Fibroblast of skin of abdomen (primary cell): ENCODE measurements at places on chromosomes 3 and 15.

GRCh38 chr15:77143616-77144015, 72.7 kb upstream of the TSPAN3 start:
- no peak for DNase-seq

DNA sequence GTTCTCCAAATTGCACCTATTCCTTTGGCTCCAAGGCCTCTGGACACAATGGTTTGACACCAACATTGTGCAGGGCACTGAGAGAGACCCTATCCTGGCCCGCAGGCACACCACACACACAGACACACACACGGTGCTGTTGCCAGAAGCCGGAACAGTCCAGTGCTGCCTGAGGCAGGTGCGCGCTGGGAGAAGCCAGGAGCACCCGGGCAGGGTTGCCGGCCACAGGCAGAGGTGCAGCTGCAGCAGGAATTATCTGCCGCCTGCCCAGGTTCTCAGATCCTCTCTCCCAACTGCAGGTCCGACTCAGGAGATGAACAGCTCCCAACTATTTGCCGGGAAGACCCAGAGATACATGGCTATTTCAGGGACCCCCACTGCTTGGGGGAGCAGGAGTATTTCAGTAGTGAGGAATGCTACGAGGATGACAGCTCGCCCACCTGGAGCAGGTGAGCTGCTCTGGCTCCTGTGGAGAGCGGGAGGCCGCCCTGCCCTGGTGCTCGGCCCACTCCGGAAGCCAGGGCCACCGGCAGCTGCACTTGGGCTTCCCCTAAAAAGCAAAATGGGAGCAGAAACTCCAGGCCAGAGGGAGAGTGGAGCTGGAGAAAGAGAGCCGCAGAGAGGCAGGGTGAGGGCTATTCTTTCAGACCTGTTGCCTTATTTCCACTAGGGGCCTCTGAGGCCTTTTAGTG, 42.9 kb downstream of the CHDH start:
- no peak for DNase-seq

DNA sequence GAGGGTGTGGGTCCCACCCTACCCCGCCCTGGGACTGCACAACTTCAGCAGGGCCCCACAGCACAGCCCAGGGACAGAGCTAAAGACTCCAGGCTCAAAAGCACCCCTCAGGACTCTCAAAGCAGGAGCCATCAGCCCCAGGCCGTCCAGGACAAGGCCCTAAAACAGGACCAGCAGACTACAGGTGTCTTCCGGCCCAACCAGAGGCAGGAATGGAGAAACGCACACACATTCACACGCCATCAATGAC, 26.1 kb downstream of the ATRIP start:
- no peak for DNase-seq

- peak; percentile 7 for DNase-seq
Measured at GRCh38 chr3:142779591-142779990, 55.8 kb downstream of the TRPC1 start.

DNA sequence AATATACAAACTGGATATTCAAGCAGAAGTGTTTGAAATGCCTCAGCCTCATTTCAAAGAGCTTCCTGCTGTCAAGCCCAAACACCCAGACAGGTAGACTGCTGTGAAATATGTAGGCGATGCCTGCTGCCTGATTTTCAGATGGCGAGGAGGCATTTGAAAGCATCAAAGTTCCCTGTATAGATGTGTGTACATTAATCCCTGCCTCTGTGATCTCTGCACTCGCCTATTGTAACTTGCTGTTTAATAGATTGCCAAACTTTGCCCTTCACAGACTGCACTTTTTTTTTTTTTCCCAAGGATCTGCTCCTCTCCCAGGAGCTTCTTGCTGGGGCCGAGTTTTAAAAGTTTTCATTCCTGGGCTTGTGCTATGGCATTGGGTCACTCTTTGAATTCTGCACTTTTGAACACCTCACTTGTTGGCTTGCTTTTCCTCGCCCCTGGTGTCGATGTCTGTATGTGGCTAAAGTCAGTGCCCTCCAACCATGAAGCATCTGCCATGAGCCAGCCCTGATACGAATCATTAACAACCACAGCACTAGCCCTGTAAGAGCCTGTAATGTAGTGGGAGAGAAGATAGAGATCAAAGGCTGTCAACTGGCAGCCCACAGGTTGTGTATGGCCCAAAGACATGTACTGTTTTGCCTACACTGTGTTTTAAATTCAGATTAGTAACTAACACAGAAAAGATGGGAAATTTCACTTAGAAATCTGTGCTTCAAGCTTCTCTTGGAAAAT, 287.6 kb upstream of the ICE2 start:
- DNase-seq, result no peak

GRCh38 chr3:197428952-197429351, 126.8 kb downstream of the BDH1 start:
- DNase-seq, result no peak

DNA sequence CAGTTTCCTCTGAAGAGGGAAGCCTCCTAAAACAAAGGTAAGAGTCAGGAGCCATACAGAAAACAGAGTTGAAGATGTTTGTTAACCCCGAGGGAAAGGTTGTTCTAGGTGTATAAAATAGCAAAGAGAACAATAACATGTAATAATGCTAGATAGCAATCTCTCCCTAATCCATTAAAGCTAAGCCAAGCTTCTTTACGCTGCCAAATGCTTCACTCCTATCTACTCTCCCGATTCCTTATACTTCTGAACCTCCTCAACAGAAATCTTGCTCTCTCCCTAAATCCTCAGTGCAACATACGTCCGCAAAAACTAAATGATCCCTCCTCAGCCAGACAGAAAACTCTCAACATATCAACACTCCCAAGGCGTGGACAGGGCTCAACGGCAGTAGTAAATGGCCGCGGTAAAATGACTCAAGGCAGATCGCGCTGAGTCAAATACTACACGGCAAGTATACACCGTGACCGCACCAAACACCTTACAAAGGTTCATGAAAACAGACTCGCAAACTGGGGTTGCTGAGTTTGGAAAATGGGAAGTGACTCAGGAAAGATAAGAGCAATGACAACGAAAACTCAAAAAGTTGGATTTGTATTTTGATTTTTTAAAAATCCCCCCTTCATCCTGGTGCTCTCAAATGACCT, 682 bp downstream of the CLDND1 start:
- DNase-seq, result peak; percentile 46

GRCh38 chr3:193552923-193553322, 1.8 kb downstream of the ATP13A4 start:
- no peak for DNase-seq

DNA sequence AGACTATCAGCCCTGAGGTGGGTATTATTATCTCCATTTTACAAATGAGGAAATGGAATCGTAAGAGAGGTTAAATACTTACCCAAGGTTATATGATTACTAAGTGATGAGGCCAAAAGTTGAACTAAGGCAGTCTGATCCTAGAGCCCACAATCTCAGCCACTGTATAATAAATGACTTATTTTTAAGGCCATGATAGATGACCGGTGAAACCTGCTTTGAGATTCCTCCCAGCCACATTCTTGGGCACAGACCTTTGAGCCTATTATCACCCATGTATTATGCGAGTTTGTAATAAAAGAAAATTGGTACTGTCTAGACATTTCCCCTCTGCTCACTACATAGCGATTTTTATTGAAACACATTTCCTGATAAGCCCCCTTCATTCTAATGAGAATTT, 37.4 kb downstream of the POLQ start:
- DNase-seq, result no peak

- no peak for DNase-seq
Measured at GRCh38 chr15:72737723-72738122, 45.8 kb downstream of the ADPGK start.

DNA sequence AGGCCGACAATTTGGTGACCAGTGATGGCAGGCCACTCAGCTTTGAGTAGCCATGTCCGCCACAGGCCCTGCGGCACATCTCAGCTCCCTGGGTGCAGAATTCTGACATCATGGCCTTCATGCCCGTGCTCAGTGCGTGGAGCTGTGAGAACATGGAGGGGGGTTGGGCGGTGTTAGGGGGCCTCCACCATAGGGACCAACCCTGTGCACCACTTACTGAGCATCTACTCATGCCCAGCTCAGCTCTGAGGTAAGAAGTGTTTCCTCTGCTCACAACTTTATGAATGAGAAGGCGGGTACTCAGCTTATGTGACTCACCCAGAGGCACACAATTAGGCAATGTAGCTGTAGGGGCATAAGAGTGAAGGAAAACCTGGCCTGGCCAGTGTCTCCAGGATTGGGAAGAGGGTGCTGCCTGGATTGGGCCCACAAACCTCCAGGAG, 10.5 kb downstream of the ACOX2 start:
- peak; percentile 88 for DNase-seq

DNA sequence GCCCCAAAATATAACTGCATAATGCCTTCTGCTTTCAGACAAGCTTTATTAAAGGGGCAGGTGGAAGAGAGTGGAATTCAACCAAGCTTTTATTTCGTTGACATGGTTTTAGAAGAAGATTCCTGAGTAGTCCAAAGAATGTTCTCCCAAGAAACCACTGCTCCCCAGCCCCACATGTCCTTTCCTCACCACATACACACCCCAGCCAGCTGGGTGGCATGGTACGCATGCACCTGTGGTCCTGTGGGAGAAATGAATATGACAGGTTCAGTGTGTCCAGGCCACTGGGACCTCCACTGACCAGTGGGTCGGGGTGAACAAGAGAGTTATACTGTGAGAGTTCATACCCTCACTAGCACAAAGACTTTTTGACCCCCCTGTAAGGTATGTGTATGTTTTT, 30.2 kb downstream of the ARID3B start:
- DNase-seq, result no peak

DNA sequence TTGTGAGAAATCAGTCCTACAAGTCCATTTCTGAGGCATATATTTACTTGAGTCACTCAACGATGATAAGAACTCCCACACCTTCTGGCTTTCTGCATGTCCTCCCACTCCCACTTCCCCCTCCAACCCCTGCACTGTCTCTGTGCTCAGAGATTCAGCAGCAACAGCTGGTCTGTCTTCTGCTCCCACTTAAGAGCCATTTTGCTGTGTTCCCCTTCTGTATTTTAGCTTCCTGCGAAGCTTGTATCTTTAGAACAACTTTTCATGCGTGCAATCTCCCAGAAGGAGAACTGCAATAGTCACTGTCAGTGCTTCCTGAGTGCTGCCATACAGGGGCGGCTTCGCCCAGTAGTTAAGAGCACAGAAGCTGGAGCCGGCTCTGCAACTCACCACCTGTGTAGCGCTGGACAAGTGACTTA, 90.0 kb upstream of the SPATA12 start:
- no peak for DNase-seq

DNA sequence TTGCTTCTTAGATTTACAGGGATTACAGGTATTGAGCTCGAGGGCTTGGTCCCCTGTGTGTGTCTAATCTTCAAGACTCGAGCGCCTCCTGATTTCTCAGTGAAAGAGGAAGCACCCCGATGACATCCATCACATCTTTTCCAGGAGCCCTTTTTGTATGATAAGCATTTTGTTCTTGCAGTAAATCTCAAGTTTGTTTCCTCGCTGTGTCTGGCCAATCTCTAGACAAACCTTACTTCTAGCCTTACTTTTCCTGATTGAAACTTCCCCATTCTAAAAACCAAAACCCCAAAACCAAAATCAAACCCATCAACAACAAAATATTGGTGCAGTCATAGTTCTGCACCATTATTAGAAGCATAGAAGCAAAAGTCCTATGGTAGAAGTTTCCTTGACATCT, 286.0 kb downstream of the NFKBIZ start:
- DNase-seq, result no peak

- no peak for DNase-seq
Measured at GRCh38 chr15:67253549-67254237, 768 bp downstream of the AAGAB start.

GRCh38 chr3:58249358-58250092, 11.9 kb downstream of the ABHD6 start:
- DNase-seq, result no peak

- DNase-seq, result no peak
Measured at GRCh38 chr3:195195321-195196209, 75.4 kb downstream of the XXYLT1 start.

DNA sequence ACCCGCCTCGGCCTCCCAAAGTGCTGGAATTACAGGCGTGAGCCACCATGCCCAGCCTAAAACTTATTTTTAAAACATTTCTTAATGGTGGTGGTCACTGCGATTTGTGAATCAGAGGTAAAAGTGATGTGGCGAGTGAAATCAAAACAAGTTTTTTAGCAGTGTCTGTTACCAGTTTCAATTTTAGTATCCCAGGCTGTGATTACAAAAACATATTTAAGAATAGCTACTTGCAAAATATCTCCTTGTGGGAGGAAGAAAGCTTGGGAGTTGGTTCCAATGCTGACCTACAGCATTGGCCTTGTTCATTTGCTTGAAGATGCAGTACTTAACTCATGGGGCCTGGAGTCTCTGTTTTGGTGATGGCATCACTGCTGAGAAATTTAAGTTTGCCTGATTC, 4.5 kb downstream of the RAB7A start:
- DNase-seq, result no peak

GRCh38 chr15:61155741-61156700, 73.1 kb downstream of the RORA start:
- peak; percentile 44 for DNase-seq

GRCh38 chr3:102670986-102671385, 236.2 kb downstream of the ZPLD1 start:
- DNase-seq, result no peak

- DNase-seq, result no peak
Measured at GRCh38 chr3:107221856-107222255, 155.4 kb upstream of the CCDC54 start.

DNA sequence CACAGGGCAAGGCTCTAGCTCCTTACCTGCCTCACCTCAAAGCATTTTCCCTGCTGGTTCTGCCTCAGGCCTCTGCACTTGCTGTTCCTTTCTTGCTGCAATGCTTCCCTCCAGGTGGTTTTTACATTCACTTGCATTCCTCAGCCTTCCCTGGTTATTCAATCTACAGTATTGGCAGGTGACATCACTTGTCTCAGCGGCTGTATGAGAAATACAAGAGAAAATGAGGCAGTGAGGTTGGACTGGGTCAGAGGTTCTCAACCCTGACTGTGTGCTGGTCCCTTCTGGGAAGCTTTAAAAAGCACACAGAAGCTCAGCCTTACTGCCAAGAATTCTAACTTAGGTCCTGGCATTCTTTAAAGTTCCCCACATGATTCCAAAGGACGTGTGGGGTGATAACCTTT, 26.7 kb downstream of the SIAH2 start:
- DNase-seq, result no peak

DNA sequence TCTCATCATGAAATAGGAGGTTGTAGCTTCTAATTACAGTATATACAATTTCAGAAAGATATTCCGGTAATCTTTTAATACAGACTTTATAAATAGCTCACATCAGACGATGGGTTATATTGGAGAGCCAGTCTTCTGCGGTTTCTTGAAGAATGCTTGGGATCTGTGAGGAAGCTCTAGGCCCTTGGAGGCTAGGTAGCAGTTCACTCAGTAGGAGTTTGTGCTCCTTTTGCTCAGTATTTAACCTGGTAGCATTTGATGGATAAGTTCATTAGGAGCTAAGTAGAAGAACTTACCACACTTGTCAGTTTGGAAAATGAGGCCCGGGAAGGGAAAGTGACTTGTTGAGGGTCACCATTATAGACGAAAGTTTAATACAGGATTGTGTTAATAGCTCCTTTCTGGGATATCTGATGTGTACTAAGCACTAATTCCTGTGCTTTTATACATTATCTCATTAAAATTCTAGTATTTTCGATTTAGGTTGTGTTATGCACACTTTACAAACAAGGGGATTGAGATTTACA, 2.8 kb downstream of the FNDC3B start:
- DNase-seq, result peak; percentile 40
